ENCODE measurements at places on chromosomes 1 and 21.

GRCh38 chr1:179038528-179039281, 13.0 kb downstream of the FAM20B start:
- DNase-seq: no peak

GRCh38 chr1:231557411-231557810, 28.9 kb downstream of the TSNAX start:
- DNase-seq: no peak

DNA sequence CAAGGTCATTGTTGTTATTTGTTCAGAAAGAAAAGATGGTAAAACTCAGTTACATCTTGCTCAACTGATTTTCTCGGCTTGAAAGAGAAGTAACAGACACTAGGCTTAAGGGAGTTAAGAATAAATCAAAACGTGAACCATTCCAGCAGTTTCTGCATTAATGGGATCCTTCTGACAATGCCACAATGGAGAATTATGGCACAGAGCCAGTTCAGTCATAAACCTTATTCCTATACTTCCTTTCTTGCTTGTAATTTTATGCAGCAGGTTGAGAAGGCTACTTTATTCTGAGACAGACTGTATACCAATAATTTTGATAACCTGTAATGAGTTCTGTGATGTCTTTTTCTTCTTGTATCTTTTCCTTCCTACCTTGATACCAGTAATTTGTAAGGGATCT, 167.0 kb downstream of the C1orf21 start:
- no peak for DNase-seq

- DNase-seq: no peak
Measured at GRCh38 chr1:51643362-51643761, 26.5 kb downstream of the OSBPL9 start.

- no peak for DNase-seq
Measured at GRCh38 chr21:15441060-15441493, 288.7 kb upstream of the USP25 start.

DNA sequence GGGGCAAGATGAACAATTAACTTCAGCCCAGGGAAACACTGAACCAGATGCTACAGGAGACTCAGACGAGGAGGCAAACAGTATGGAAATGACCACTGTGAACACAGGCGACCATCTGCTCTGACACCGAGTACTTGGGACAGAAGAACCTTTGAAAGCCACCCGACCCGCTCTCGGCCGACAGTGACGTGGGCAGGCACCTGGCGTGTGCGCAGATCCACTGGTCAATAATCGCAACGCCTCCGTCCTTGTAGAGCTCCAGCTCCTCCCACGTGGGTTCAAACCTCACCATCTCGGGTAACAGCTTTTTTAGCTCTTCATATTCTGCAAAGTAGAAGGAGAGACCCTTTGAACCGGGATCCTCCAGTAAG, 20.3 kb downstream of the POFUT2 start:
- DNase-seq: no peak
